ENCODE measurements at places on chromosomes 12 and 14.

DNA sequence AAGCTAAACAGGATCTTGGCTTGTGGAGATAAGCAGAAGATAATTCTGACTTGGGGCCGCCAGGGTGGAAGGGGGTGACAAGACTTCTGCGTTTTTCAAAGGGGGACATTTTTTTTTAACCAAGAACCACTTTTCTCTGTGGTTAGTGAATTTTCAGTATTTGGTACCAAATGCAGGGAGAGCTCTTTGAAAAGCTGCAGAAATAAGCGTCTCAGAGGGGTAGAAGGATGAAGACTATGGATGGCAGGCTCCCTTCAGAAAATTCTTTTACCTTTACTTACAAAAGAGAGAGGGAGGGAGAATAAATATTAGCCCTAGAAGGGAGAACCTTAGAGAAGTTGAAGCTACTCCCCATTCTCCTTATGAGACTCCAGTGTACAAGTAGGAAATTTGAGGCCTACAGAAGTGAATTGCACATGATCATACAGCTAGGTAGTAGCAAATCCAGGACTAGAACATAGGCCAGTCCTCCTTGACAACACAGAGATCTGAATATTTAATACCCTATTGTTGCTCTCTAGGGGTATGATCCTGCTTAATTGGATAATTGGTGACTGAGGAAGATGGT is 840 bp downstream of the MRPL52 start:
- no peak for DNase-seq

- no peak for DNase-seq
These were observed 457.1 kb downstream of the DAD1 start for GRCh38 chr14:22131749-22132476.

- DNase-seq, result no peak
These were observed 186.2 kb downstream of the DUSP6 start for GRCh38 chr12:89166121-89166520.

GRCh38 chr14:53807542-53807941 is 149.1 kb downstream of the BMP4 start:
- no peak for DNase-seq

DNA sequence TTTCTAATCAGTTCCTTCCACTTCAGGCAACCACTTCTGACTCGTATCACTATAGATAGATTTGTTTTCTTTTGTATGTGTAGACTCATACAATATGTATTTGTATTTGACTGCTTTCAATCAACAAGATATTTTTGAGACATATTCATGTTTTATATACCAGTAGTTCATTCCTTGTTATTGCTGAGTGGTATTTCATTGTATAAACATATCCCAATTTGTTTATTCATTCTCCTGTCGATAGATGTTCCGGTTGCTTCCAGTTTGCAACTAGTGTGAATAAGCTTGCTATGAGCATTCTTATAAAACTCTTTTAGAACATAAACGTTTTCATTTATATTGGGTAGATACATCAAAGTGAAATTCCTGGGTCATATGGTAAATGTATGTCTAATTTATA is 119.2 kb downstream of the FIGNL2 start:
- no peak for DNase-seq

DNA sequence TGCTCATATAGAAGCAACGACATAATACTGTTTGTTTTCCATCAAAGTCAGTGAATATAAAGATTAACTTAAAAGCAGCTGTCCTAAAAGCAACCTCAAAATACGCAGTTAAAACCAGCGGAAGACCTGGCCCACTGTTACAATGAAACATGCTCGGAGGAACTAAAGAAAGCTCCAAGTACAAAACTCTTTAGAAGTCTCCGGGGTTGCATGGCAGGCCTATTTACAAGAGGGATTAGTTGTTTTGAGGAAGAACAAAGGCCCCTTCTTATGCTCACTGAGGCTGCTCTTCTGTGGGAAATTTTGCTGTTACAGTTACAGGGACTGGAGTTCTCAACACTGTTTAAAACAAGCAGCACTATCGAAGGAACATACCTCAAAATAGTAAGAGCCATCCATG is 75.9 kb upstream of the C12orf71 start:
- no peak for DNase-seq

- DNase-seq, result no peak
These were observed 27.4 kb downstream of the EMP1 start for GRCh38 chr12:13223941-13224340.

DNA sequence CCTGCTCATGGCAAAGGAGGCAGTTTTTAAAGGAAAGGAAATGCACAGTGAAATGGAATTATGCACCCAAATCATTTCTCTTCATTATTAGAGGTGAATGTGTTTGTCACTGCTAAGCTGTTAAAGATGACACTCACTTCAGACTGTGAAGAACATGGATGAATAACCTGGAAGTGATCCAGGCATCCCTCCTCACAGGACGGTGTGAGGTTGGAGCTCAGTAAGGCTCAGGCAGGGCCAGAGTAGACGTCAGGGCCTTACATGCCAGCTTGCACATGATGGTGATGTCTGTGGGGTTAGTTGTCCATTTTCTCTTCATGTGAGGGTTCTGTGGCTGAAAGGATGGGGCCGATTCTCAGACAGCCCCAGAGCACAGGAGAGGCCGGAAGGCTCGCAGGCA is 273.1 kb downstream of the PCNX1 start:
- no peak for DNase-seq

GRCh38 chr12:65196762-65197567 is 27.6 kb downstream of the LEMD3 start:
- no peak for DNase-seq

DNA sequence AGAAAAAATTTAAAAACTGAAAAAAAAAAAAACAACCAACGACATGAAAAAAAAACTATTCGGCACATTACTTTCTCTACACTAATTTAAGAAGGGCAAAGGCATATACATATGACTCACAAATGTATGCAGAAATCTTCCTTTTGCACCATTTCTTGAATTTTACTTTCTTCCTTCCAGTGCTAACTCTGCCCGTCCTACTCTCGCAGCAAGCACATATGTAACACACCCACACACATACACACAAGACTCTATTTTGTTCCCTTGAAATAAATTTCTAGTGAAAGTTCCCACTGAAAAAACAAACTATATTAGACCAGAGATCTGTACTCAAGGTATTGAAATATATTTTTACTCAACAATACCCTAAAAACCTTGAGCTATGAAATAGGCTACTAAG is 14.6 kb downstream of the BTG1 start:
- no peak for DNase-seq

DNA sequence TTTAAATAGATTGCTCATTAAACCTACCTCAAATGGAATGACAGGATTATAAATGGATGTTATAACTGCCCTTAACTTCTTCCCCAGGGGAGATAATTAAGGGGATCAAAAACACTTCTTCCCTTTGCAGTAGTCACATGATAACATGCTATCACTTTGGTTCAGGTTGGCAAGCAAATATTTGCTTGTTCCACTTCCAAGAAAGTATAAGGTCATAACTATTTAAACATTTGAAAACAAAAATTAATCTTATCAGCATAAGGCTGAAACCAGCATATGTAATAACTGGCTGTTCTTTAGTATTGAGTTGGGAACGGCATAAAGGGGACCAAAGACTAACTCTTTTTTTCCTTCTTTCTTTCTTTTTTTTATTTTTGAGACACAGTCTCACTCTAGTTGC is 2.4 kb upstream of the LYZ start:
- no peak for DNase-seq

- DNase-seq, result no peak
These were observed 184.5 kb downstream of the AKAP6 start for GRCh38 chr14:32513571-32514009.

DNA sequence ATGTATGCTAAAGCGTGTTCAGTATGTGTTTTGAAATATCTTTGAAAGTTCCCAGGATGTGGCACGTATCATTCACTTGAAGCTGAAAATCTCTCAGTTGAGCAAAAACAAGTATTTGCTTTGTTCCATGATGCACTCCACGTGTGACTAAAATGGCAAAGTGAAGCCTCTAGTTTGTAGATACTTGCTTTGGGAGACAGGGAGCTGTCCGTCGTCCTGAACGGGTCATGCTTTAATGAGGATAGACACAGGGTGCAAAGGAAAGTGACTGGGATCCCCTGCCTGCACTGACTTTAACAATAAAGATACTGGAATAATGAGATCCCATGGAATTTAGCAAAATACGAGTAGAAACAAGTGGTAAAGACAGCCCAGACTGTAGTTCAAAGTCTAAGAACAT is 991.4 kb downstream of the NRXN3 start:
- DNase-seq, result no peak

DNA sequence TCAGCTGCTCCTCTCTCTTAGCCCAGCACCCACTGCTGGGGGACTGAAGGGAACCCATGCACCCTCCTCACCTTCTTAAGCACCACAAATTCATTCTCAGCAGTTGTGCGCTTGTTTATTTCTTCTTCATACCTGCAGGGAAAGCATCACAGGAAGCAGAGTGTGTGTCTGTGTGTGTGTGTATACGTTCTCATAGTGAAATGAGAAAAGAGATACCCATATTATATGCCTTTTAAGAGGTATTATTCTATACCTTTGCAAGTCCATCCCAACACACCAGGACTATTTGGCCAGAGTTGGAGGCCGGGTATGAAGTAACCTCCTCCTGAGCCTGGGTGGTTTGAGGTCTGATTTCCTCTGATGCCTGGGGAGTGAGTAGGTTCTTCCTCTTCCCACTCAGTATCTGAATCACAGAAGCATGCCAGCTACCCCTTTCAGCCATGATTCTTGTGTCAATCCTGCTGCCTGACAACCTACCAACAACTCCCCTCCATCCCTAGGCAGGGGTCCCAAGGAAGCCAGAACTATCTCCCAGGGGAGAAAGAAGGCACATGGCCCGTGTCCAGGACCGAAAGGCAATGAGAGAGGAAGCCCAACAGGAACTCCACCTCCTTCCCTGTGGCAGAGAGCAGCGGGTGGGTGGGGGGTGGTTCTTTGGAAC is 3.0 kb downstream of the KRT73 start:
- no peak for DNase-seq

- DNase-seq, result no peak
These were observed 1.3 kb downstream of the PNP start for GRCh38 chr14:20470603-20470901.

DNA sequence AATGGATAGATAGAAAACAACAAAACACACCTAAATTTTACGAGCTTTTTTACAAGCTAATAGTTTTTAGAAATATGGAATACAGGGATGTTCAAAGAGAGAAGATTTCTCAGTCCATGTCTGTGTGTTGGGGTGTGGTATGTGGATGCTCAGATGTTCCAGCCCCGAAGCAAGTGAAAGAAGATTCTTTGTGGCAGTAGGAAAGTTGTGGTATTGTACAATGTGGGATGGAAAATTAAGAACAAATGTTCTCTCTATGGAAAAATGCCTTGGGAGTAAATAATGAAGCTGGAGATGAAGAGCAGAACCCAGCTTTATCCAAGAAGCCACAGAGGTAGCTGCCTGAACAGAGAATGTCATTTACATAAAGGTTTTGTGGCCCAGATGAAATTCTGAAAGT is 150.3 kb upstream of the PRKD1 start:
- DNase-seq, result no peak

DNA sequence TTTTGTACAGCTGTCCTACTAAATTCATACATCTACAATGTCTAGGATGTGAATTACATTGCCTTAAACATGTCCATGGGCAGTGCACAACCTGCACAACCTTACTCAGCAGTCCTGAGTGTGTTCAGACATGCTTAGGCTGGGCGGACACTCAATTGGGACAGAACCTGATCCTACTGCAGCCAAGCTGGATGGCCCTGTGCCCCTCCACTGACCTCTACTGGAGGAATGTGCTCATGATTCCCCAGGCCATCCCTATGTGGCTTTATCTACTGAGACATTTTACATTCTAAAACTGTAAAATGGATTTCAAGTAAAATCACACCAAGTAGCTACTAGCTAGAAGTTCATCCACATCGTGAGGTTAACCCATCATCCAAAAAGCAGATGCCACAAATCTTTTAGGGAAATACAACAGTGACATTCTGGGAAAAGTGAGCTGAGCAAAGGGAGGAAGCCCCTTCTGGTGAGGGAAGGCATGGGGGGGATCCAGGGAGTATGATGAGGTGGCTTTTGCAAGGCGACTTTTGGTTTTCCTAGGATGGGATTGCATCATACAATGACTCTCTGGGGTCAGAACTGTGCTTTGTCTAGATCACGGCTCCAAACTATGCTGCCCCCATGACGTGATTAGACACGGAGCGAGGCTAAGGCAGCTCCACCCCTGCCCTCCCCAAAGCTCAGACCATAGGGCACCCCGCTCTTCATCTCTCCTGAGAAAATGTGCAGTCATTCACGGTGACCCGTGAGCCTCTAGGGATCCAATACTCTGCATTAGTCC is 911.7 kb upstream of the TMEM132C start:
- no peak for DNase-seq

DNA sequence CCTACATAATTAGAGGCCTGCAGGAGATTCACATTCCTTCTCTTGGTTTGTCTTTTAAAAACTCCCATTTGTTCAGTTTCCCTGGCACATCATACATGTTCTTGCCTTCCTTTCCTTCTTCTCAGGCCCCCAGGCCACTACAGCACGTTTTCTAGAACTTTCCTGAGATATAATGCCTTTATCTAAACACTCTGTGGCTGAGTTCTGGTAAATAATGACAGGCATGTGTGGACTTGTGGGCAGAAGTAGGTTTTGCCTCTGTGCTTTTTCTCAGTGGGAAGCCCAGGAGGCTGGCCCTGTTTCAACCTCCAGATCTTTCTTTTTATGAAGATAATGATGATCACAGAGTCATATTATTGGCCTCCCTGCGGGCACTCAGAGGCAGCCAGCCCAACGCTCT is 117.2 kb downstream of the TMX1 start:
- DNase-seq, result no peak

- DNase-seq, result no peak
These were observed 253.2 kb downstream of the CACNA1C start for GRCh38 chr12:2306012-2306411.

DNA sequence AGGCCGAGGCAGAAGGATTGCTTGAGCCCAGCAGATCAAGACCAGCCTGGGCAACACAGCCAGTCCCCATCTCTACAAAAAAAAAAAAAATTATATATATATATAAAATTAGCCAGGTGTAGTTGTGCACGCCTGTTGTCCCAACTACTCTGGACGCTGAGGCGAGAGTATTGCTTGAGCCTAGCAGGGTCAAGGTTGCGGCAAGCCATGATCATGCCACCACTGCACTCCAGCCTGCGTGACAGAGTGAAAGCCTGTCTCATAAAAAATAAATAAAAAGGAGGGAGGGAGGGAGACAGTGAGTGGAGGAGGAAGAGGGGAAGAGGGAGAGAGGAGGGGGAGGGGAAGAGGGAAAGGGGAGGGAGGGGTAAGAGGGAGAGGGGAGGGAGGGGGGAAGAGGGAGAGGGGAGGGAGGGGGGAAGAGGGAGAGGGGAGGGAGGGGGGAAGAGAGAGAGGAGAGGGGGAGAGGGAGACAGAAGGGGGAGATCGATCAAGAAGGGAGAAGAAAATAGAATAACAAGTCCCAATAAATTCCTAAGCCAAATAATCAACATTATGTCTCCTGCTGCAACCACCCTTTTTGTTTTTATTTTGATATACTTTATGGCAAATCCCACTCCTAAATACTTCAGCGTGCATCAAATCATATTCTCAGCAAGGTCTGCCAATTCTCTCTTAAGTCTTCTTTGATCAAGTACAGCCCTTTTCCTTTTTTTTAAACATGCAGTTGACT is 163.9 kb downstream of the MED13L start:
- DNase-seq, result no peak

GRCh38 chr14:104926619-104927431 is 2.1 kb downstream of the PLD4 start:
- DNase-seq, result no peak

All from epithelial cell of prostate (primary cell).